ENCODE measurements at places on chromosomes 13 and 19.

DNA sequence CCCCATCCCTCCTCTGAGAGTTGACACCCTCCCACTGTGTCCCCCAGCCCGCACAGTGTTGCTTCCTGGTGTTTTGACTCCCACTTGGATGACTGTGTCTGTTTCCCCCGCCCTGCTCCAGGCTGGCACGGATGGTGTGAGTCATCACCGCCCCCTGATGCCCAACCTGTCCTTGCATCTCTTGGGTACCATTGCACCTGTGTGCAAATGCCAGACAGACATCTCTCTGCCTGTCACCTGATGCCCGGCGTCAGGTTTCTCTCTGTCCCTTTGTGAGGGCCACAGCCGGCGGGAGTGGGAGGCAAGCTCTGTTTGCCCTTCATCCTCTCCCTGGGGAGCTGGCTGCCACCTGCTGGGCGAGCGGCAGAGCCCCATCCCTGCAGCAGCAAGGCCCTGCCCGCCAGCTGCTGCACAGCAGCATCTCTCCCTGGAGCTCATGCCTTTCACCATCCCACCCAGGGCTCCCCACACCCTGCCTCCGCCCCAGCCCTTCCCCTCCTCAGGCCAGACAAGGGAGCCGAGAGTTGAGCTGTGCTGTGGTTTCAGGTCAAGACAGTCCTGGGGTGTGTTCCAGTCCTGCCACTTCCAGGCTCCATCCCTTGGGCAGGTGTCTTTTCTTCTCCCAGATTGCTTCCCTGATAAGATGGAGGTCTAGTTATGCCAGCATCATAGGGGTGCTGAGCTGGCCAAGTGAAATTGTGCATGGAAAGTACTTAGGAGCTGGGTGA is 29.7 kb downstream of the NKPD1 start:
- no peak for DNase-seq

DNA sequence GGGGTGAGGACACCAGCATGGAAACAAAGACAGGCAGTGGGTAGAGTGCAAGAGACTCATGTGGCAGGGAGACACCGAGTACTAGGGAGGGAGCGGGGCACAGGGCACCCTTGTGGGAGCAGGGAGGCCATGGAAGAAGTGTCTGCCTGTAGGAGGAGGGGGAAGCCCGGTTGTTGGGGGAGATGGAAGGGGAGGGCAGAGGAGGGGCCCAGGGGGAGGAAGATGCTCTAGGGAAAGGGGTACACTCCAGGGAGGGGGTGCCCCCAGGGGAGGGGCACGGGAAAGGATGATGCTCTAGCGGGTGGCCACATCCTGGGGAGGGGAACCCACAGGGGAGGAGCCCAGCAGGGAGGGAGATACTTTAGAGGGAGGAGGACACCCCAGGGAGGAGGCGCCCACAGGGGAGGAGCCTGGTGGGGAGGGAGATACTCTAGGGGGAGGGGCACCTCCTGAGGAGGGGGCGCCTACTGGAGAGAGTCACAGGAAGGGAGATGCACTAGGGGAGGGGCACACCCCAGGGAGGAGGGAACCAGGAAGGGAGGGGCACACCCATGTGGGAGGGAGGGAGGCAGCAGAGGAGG is 24.9 kb downstream of the CPAMD8 start:
- DNase-seq, result no peak

GRCh38 chr13:111541345-111541744 is 220.9 kb downstream of the TEX29 start:
- no peak for DNase-seq

- no peak for DNase-seq
Observed at GRCh38 chr13:41196620-41197019, 2.3 kb upstream of the KBTBD7 start.

DNA sequence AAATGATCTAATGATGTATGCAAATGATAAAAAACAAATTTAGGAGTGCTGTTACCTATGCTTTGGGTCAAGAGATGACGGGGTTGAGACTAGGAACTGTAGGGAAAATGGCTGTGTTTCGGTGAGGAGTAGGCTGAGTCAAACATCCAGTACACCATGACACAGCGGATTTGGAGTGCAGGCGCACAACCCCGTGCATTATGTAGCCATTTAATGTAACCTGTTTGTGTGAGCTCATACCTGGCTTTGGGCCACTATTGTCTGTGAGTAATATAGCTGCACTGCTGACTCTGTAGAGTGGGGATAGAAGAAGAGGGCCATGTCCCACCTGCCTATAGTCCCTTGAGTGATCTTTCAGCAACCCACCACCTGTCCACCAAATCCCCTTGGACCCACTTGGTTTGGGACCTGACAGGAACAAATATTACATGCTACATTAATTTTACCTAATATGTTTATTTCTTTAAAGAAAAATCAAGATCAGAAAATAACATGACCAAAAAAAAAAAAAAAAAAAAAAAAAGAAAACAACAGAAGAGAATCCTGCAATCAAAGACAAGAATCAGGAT is 95.5 kb upstream of the KLHL1 start:
- no peak for DNase-seq

DNA sequence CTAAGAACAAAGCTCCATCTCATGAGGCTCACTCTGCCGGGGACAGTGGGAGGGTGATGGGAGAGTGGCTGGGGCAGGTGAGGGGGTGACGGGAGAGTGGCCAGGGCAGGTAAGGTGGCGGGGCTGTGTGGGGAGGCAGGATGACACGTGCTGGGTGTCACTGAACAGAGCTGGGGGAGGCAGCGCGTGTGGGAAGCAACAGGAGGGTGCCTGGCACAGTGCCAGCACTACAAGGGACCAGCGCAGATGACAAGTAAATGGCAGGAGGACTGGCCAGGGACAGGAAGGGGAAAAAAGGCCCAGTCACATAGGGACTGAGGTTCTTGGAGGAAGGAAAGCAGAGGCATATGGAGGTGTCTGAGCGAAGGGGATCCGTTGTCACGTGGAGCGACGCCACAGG is 129.9 kb downstream of the RNF17 start:
- DNase-seq, result no peak

DNA sequence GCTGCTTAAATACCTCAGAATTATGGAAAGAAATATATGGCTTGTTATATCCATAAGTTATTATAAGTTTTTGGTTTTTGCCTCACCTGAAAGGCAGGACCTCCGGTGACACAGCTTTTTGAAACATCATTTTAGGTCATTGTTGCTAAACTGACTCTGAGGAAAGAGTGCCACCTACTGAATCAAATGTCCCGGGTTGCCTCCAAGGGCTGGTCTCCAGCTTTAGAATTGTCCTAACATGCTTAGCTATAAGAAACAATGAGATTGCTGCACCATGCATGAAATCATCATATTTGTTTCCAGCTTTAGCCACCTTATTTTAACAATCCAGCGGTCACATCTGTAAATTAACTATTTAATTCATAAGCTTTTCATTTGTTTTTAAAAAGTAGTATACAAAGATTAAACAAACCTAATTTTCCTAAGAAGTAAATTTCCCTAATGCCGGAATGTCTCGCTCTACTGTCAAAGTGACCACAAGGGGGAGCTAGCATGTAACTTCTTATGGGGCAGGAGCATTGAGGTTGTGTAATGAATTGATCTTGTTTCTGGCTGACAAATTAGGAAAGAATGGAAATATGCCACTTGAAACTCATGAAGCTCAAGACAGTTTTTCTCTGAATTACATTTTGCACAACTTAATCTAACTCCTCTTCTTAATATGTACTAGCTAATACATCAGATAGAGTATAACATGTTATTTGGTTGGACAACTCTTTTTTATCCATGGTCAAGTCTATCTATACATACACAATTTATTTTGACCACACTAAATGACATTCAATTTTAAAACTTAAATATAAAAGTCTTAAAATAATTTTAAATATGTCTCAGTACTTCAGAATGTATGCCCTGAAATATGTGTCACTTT is 6.7 kb upstream of the PCDH17 start:
- DNase-seq, result peak; percentile 68

Data from NCI-H446 (cell line).